GM19239 (cell line): ENCODE measurements at places on chromosomes 5 and 9.

DNA sequence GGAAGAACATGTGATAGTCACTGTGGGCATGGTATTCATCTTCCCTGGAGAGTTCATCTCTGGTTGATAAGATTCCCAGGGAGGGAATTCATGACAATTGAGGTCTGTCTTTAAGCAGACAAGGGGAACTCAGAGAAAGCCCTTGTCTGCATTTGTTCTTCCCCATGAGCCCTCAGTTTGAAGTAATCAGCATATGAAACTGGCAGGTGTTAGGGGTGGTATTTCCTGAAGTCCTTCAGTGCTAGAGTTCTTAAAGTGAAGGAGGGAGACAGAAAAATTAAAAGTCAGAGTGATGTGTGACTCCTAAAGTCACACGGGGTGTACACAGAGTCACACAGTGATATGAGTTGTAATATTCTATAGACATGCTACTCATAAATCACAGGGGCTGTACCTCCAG, 60.6 kb upstream of the SYK start:
- no peak for DNase-seq

GRCh38 chr5:181198106-181198685, 6.8 kb downstream of the TRIM7 start:
- no peak for DNase-seq

GRCh38 chr5:132087176-132087575, 13.6 kb downstream of the CSF2 start:
- no peak for DNase-seq

- no peak for DNase-seq
Measured at GRCh38 chr9:21744841-21745240, 57.6 kb upstream of the MTAP start.

DNA sequence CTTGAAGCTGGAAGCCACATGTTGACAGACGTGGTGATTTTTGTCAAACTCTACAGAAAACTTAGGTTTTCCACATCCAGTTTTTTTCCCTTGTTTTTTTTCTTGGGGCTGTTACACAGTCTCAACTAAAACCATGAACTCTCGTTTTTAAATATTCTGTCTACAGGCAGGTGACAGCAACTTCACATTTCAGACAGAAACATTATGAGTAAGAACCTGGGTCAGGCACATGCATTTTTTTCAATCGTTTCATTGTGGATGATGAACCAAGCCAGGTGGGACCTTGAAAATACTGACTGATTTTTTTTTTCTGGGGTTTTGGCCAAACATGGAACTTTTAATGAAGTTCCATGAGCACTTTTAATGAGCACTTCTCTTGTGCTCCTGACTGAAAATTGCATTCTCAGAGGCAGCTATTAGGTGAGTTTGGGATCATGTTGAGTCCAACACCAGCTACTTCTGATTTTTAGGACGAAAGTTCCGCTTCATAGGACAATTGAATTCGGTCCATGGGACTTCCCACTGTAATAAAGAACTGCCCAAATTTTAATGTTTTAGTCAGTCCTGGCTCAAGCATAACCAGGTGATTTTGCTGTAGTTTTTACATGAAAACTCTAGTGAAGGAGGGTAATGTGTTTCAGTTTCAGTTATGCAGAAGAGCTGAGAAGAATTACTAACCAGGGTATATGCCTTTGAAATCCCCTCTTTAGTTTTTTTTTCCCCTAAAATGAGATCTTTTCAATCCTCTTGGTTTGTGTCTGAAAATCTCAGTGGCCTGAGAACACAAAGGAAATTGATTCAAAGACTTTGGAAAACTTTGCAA, 93.2 kb upstream of the ADAMTS16 start:
- no peak for DNase-seq

GRCh38 chr5:168796000-168796399, 216.8 kb upstream of the PANK3 start:
- no peak for DNase-seq

GRCh38 chr9:126159430-126160060, 167.1 kb upstream of the MVB12B start:
- no peak for DNase-seq

GRCh38 chr9:98260635-98261034, 5.2 kb upstream of the TBC1D2 start:
- DNase-seq: no peak

DNA sequence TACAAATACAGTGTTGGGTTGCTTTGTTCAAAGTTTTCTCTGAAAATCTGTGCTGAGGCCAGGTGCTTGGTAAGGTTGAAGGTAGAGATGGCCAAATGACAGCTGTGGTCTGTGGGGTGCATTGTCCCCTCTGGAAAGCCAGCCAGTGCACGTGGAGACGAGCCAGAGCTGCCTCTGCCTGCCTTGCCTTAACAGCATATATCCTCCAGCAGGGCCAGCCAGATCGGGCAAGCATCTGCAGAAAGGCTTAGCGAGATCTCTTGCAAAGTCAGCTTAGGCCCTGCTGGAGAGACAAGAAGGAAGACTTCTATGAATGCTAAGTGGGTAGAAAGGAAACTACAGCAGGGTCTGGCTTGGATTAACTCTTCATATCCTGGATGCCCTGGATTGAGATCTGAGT, 49.5 kb downstream of the GRIA1 start:
- DNase-seq: no peak

GRCh38 chr9:113737517-113738271, 138.4 kb upstream of the ZNF618 start:
- no peak for DNase-seq

GRCh38 chr5:148639081-148639480, 15.2 kb downstream of the HTR4 start:
- DNase-seq: no peak

GRCh38 chr5:69217151-69217511, 17.6 kb upstream of the CDK7 start:
- DNase-seq: no peak

- peak; percentile 48 for DNase-seq
Measured at GRCh38 chr5:159010661-159011442, 88.9 kb downstream of the EBF1 start.

DNA sequence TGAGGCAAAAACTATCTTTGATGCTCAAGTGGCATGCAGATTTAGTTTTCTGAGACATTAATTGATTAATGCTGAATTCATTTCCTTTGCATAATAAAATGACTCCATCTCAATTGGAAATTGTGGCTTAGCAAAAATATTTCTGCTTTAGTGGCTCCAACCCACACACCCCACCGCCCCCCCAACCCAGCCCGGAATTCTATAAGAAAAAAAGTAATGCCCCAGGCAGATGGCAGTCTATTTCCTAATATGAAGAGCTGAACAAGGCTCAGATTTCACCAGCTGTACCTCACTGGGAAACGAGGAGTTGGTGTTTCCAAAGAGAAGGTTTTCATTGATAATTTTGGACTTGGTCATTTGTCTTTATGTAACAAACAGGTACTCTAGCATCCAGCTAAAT, 182.1 kb downstream of the FBN2 start:
- DNase-seq: no peak

GRCh38 chr9:129124506-129125069, 13.4 kb downstream of the PTPA start:
- no peak for DNase-seq

DNA sequence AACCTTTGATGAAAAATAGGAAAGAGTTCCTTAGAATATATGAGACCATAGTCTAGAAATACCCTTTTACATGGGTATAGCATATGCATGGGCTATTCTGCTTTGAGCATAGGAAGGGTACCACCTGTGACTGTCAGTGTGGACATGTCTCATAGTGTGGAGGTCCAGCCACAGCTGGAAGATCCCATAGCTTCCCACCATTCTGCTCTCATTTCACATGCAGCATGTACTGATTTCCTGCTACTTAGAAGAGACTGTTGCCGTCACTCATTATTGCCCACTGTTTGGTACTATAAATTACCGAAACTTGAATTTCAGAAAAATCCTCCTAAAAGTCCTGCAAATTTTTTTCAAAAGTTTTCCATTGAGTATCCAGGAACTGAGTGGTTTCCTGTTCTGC, 477.8 kb upstream of the DAB2 start:
- no peak for DNase-seq

DNA sequence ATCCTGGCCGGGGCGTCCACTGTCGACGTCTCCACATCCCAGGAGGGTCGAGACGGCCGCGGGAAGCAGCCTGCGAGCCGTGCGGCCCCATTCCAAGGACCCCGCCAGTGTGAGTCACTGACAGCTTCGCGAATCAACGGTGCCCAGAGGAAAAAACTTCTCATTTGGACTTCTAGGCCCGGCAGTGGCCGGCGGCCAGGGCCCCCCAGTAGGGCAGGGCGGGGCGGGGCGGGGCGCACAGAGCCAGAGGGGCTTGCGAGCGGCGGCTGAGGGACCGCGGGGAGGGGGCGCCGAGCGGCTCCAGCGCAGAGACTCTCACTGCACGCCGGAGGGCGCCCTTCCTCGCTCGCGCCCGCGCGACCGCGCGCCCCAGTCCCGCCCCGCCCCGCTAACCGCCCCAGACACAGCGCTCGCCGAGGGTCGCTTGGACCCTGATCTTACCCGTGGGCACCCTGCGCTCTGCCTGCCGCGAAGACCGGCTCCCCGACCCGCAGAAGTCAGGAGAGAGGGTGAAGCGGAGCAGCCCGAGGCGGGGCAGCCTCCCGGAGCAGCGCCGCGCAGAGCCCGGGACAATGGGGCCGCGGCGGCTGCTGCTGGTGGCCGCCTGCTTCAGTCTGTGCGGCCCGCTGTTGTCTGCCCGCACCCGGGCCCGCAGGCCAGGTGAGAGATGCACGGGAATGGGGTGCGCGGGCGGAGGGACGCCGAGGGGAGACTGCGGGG, at the start of gene F2R:
Gene F2R, plus strand, starts transcription at position 391 of the 720 bp plus-strand sequence. Its CDS starts 182 bp downstream, at position 573.
- peak; percentile 45 for DNase-seq

DNA sequence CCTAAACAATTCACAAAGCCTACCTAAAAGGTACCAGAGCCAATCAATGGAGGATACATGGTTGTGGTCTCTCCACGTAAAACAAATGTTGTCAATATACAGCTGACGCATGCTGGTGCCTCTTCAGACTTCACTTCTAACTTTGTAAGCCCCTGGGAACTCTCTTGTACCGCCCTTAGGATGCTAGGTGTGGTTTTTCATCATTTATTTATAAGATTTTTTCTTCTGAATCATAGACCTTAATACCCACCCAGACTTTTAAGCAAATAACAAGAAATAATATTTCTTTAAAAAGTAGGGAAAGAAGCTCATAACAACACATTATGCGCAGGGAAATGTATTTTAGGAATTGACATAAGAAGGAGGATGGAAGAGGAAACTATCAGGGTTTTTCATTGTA, 33.0 kb downstream of the SSBP2 start:
- DNase-seq: no peak

- no peak for DNase-seq
Measured at GRCh38 chr5:67732471-67732870, 483.1 kb upstream of the PIK3R1 start.

DNA sequence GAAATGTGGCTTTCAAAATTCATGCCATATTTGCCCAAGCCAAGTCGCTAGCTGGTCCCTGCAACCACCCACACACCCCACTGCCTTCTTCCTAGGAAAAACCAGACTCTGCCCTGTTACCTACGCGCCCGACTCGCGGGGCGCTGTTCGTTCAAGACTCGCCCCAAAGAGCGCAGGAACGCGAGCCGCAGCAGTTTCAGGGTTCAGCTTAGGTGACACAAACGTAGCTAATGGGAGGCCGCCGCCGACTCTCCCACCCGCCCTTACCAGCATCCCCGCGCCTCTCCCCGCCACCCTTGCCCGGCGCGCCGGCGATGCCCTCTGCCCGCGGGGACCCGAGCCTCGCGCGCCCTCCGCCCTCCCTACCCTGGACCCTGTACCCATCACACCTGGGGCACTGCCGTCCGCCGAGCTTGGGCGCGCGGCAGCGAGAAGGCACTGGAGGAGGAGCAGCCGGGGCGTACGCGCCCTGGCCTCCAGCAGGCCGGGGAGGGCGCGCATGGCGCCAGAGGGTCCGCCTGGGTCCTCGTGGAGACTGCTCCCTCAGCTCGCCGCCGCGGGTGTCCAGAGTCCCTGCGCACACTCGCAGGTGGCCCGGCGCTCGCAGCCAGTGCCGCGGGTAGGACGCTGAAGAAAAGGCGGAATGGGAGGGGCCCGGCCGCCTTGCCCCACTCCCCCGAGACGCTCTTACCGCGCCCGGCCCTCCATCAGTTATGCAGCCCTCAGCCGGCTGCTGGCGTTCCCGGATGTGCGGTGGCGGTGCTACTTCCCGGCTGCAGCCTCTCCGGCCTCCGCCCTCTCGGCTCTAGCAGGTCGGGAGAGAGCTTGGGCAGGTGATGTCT, at the start of gene EMB:
Gene EMB, minus strand, starts transcription at position 638 of the 842 bp plus-strand sequence. Its CDS starts 137 bp downstream, at position 501.
- DNase-seq: peak; percentile 19

GRCh38 chr9:72207278-72207677, 58.0 kb downstream of the GDA start:
- DNase-seq: peak; percentile 14

- no peak for DNase-seq
Measured at GRCh38 chr9:129032541-129033159, 3.8 kb upstream of the MIGA2 start.

DNA sequence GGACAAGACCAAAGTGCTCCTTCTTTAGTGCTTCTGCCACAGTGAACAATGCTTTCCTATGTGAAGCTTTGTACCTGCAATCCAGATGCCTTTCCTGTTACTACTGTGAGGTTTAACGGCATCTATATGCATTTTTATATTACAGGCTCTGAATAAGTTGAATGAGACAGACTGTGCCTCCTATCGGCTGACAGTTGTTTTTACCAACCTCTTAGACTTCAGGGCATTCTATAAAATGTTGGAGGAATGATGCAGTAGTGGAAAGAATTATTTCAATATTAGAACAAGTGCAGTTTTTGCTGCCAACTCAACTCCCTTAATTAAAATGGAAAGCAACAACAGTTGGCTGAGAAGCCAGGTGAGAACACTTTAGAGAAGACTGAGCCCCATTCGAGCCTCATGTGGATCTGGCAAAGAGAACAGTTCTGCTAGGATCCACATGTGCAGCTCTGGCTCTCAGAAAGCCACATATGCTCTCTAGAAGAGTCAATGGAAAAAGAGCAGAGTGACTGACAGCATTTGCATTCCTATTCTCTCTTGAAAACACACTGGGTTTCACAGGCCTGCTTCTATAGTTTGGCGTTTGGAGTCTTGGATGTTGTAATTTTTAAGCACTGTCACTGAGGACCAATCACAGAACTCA, 147.5 kb downstream of the LURAP1L start:
- DNase-seq: no peak

DNA sequence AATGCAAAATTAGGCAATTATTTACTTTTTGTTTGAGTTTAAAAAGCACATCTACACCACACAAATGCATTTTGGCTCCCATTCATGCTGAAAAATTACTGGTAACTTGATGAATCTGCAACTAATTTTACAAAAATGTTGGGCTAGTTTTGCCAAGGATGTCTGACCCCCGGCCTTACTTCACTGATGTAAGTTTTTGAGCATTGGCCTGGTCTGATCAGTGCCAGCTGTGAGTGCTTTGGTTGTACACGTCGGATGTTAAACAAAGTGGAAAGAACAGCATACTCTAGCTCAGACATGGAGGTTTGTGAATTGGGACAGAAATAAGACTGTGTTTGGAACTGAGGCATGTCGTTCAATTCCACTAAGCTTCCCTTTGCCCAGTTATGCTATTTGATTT, 1044.2 kb downstream of the TLE4 start:
- DNase-seq: no peak

GRCh38 chr5:36028816-36029465, 37.7 kb downstream of the UGT3A2 start:
- no peak for DNase-seq
